Liver (tissue), 10 donors: ENCODE measurements at places on chromosomes 6 and 20. TPM values are rescaled to one million over a fixed set of nuclear protein-coding genes. Genes with fewer than 3 reads are reported as not detected.

SNX14 gene
- 42.3 TPM for polyA plus RNA-seq

DNMT3B gene
- polyA plus RNA-seq = 0.26 TPM

- no peak for DNase-seq
These were observed 134.8 kb downstream of the GJA10 start for GRCh38 chr6:90028995-90029635.

GRCh38 chr6:10831609-10832008 is 6.7 kb downstream of the MAK start:
- no peak for DNase-seq

DNA sequence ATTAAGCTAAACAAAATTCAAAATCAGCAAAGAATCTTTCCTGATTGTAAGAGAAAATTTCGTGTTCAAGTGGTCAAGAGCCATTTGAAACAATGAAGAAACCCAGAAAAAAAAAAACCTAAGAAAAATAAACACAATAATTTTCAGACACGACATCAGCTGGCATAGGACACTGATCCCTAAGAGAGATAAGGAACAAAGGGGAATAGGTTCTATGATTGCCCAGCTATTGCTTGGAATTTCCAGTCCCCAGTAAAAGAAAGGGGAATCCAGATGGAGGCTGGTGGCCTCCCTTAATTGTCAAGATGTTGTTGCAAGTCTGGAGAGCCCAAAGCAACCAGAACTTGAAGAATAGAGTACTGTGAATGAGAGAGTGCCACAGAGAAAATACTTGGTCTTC is 48.5 kb downstream of the COL12A1 start:
- no peak for DNase-seq

- no peak for DNase-seq
These were observed 40.2 kb upstream of the ZNFX1 start for GRCh38 chr20:49318091-49318429.

DNA sequence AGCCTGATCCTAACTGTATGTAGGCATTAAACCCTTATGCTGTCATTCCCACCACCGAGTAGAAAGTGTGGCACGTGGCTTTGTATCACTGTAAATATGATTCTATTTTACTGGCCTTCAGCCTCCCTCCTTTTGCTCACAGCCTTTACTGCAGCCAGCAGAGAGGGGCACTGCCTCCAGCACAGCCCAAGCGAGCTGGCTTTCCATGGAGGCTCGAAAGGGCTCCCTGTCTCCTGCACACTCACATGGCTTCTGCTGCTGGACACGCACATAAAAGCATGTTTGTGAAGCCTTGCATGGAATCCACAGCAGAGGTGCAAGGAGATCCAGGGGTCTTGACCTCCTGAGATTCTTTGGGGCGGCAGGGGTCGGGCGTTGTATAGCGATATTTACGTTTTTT is 51.3 kb downstream of the RNASET2 start:
- DNase-seq = no peak

DNA sequence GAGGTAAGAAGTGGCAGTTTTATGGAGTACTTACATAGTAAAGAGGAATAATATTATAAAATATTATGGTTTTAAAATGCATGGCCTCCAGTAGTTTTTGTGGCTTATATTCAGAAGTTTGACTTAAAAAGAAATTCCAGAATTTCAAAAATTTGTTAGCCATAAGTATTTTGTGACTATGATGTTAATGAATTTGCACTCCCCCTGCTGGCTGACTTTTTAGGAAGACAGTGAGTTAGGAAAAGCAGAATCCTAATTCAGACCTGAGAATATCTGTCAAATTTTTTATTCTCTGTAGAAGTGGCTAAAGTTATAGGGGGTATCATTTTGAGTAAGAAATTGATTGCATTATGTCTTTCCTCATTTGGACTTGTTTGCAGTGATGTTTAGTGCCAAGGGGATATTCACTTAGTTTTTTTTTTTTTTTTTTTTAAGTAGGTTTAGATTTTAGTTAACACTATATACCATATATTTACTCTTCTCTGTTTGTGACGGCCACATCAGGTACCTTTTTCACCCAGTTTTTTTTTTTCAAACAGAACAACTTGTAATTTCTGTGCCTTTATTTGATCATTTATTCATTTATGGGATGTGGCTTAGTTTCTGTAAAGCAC is 40.8 kb downstream of the ZFAND3 start:
- no peak for DNase-seq
